Fibroblast of mammary gland (primary cell): ENCODE measurements at places on chromosomes 1 and 21.

DNA sequence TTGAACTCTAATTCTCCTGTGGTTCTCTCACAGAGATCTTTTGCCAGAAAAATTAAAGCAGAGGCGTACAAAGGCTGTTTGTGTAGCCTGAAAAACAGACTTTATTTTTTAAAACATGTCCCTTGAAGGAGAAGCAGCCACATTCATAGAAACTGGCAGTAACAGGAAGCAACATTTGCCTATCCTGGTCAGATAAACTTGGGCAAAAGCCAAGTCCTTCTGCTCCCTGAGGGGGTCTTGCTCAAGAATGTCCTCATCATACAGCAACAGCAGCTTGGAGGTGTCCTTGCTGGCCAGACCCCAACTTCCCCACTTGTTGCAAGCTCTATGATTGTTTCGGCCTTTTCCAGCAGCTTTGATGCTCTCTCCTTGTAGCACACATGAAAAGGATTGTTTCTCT is 36.3 kb downstream of the MSTO1 start:
- peak; percentile 62 for DNase-seq

DNA sequence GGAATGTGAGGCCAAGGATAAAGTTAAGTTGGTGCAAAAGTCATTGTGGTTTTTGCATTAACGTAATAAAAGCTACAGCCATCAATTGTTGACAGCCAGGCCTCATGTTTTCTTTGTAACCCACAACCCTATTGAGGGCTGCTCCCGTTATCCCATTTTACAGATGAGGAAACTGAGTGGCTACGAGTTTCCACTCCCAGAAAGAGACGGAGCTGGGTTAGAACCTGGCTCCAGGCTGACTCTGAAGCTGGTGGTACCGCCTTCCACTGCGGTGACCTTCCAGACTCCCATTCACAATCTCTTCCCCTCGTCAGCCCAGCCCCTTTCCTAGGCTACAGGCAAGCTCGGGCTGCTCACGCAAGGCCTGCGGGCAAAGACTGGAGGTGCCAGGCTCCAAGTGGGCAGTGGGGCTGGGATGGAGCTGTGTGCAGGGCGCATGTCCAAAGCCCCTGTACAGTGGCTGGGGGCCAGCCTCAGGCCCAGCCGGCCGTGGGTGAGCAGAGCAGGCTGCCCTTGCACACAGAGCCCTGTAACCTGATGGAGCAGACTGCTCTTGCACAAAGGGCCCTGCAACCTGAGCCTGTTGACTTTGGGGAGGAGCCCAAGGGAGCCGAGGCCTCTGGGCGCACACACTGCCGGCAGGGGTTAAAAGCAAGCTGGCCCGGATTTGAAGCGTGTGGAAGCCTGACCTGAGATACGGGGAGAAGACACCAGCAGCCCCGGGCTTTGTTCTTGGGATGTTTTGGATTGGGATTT is 97.4 kb upstream of the TMPRSS2 start:
- no peak for DNase-seq

- no peak for DNase-seq
Measured at GRCh38 chr1:2912424-2913061, 108.7 kb upstream of the ACTRT2 start.

GRCh38 chr1:23611601-23612327 is 52.5 kb upstream of the ID3 start:
- no peak for DNase-seq

DNA sequence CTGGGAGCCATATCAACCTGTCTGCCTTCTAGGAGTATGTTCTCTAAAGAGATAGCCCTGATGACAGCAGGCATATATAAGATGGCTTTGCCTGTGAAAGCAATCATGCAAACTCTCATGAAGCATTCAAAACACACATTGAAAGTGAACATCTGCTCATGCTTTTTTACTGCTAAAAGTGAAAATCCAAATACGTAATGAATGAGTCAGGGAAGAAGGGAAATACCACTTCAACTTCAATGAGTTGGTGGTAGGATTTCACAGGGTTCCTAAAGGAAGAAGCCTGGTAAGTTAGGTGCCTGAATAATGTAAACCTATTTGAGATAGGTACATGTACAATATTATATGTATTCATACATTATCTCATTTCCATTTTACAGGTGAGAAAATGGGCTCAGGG is 50.5 kb upstream of the SLFNL1 start:
- DNase-seq, result peak; percentile 26

DNA sequence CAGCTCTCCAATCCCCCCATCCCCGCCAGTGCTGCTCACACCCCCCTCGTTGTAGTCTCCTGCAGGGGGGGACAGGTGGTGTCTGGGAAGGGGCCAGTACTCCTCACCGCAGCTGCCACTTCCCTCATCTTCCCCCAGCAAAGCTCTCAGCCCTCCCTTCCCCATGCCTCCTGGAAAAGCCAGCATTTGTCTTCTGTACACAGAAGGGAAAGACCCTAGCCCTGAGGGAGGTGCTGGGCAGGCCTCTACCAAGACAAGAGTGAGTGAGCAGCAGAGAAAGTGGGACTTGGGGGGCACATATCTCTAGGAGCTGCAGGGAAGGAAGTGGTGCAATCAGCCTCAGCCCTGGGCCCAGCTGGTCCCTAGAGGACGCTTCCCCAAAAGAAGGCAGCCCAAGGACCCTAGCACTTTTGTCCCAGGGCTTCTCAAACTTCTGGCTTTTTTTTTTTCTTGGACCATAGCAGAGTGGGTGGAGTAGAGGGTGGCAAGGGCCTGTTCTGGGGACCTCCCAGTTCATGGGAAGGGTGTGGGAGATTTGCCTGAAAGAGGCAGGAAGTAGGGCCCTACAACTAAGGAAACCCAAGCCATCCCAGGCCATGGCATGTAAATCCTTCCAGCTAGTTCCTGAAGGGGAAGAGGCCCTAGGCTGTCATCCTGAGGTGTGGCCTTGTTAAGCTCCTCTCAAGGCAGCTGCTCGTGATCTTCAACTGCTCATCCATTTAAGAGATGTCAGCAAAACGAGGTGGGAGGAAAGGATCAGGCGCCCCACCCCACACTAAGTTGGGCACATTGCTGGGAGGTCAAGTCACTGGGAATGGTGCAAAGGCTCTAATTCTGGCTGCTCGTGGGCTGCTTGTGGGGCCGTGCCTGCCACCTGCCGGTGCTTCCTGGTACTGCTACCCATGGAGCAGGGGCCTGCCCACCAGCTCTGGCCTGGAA is 12.6 kb downstream of the ZC3H12A start:
- DNase-seq, result peak; percentile 89

DNA sequence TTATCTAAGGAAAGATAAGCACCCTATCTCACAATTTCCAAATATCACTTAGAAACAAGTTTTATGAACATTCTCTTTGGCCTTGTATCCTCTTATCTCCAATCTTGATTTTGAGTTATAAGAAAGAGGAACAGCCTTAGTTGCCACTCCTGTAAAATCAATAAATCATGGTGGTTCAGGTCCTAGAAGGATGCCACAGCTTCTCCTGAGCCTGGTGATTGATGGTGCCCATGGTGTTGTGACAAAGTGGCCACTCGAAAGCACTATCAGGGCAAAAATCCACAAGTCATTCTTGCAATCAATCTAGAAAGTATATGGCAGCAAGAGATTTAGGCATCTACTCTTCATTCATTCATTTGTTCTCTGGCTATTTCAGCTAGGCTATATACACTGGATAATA is 27.8 kb downstream of the GBP6 start:
- DNase-seq, result no peak

DNA sequence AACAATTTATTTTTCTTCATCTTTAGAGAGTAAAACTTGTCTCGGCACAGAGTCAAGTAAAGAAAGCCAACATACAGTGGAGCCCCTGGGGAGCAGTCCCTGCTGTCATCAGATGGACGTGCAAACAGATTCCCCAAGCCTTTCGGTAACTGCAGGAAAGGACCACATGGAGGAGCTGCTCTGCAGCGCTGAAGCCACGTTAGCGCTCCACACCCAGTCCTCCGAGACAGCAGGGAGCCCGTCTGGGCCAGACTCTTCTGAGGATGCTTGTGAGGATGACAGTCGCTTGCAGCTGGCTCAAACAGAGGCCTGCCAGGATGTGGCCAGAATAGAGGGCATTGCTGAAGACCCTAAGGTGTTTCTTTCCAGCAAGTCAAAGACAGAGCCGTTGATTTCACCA is 77.1 kb upstream of the SCCPDH start:
- DNase-seq, result peak; percentile 73

DNA sequence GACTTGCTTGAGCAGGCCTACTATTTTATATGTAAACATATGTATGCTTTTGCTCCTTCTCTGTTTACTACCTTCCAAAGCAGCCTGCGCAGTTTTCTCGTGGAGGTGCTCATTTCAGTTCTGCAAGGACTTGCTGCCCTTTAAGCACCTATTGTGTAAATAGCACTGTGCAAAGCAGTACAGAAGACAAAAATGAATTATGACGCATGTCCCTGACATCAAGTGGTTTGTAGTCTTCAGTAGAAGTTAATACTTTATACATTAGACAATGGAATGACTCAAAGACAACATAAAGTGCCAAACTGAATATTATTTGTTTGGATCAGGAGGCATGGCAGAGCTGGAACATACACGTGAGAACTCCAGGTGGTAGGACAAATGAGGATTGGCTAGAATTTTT is 611.7 kb downstream of the LMO4 start:
- DNase-seq, result no peak

- no peak for DNase-seq
Measured at GRCh38 chr1:32363713-32364112, 1.4 kb downstream of the TSSK3 start.

- no peak for DNase-seq
Measured at GRCh38 chr1:38083541-38083940, 36.9 kb upstream of the POU3F1 start.

- no peak for DNase-seq
Measured at GRCh38 chr1:9910076-9910422, at the start of gene CTNNBIP1. Gene CTNNBIP1 (minus strand): TSS chr1:9910269. CDS start chr1:9872064, 38,205 bp downstream.

DNA sequence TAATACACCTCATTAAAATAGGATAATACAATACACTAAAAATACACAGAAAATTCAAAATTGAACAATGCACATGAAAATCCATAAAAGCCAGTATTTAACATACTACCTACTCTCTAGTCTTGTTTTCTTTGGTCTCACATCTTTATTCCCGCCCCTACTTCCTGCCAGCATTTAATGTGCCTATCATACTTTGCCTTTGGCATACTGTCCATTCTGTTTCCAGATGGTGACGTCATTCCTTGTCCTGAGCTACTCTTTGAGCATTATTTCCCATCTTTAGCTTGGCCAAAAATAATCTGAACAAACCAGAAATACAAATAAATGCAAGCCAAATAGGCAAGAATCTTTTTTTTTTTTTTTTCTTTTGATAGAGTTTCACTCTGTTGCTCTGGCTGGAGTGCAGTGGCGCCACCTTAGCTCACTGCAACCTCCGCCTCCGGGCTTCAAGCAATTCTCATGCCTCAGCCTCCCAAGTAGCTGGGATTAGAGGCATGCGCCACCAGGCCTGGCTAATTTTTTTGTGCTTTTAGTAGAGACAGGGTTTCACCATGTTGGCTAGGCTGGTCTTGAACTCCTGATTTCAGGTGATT is 4.4 kb downstream of the HFM1 start:
- peak; percentile 63 for DNase-seq
